Astrocyte (in vitro differentiated cells and primary cell): ENCODE measurements at places on chromosomes 3 and 15. TPM values are rescaled to one million over a fixed set of nuclear protein-coding genes. Genes with fewer than 3 reads are reported as not detected.
A peak's percentile ranks its signal among the peaks of the same experiment; 100 is the strongest.

The VILL gene
- 1.0 and 1.5 TPM in 2 replicates for total RNA-seq

The MTHFS gene
- total RNA-seq: 20.0 TPM in 2 replicates

The RUBCN gene
- total RNA-seq: 21.2 and 28.2 TPM in 2 replicates

The ILDR1 gene
- total RNA-seq: not detected in 2 replicates

The FBXO40 gene
- total RNA-seq: not detected in 2 replicates

The IGSF11 gene
- total RNA-seq: 0.22 and 0.39 TPM in 2 replicates

The MCTP2 gene
- 2.6 and 4.5 TPM in 2 replicates for total RNA-seq

The DNASE1L3 gene
- not detected in 2 replicates for total RNA-seq

DNA sequence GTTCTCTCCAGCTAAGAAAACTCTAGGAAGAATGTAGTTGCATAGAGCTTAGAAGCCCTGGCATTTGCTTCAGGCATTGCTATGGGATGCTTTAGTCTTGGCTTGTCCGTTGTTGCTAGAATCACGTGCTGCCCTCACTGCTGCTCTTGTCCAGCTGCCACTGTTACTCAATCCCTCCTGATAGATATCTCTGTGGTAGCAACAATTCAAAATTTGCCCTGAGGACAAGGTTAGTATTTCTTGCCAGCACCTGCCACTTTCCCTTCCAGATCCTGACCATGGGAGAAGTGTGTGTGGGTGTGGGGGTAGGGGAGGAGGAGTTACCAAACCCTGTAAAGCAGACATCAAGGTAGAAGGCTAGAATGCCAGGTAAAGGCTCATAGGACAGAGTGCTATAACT, 113.8 kb downstream of the PPM1L start:
- no peak for DNase-seq

- DNase-seq: no peak
These were observed 504.0 kb downstream of the UNC13C start for GRCh38 chr15:54482251-54482650.

DNA sequence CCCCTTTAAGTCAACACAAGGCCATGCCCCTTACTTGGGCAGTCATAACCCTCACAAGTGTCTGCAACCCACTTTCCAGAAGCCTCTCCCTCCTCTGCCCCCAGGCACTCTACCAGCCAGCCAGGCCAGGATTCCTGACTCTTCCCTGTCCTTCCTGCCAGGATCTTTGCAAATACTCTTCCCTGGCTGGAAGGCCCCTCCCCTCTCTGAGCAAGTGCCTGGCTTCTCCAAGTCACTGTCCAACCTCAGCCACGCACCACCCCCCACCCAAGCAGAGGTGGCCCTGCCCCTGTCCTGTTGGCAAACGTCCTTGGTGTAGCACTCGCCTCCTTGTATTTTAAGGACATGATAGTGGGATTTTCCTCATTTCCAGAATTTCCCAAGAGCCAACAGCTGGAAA, 54.7 kb upstream of the USP3 start:
- DNase-seq: no peak

GRCh38 chr3:63874769-63875168, 11.1 kb downstream of the ATXN7 start:
- DNase-seq: no peak

GRCh38 chr3:125403789-125404188, 28.7 kb upstream of the ZNF148 start:
- peak; percentile 34 for DNase-seq

DNA sequence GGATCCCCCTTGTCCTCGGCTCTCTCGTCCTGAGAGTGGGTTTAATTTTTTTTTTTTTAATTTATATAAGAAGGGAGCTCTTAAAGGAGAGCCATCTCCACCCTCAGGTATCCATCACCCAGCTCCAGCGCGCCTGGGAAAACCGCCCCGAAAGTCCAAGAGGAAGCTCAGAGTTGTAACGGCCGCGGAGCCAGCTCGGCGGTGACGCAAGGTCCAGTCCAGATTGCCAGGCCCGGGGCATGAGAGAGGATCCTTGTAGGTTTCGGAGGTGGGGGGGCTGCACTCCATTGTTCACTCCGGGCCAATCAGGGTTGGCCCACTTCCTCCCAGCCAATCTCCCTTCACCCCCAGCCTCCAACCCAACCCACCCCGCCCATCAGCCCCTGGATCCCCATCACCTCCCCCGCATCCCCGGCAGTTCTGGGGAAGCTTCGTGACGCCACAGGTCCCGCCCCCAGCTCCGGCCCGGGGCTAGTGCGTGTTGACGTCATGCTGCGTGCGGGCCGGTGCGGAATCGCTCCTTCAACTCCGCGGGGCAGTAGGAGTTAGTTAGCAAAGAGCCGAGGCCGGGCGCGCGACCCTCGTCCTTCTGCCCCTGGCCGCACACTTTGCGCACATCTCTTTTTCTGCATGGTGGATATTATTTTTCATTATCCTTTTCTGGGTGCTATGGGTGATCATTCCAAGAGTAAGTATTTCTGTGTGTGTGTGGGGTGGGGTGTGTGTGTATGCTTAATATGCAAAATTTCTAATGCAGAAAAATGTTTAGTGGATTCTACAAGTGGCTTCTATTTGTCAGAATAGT, at the start of gene ISL2:
TSS of gene ISL2 (plus strand) at position 520 of the 805 bp plus-strand sequence. CDS start at position 631, 111 bp downstream.
- DNase-seq: no peak

DNA sequence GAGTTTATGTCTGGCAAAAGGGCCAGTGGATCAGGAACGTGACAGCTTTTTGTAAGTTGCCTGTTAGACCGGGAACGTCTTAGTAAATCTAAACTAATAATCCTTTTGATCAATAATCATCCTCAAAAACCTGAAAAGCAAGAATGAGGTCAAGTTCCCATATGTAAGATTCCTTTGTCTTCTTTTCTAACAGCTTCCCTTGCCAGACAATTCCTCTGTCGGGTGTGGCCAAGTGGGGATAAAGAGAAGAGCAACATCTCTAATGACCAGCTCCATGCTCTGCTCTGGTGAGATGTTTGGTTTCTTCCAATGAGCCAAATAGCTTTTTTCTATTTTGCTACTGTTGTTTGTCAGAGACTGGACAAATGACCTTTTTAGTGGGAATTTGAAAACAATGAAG, 19.8 kb downstream of the FANCD2OS start:
- no peak for DNase-seq

- no peak for DNase-seq
These were observed 78.3 kb upstream of the ICE2 start for GRCh38 chr15:60557191-60557618.

DNA sequence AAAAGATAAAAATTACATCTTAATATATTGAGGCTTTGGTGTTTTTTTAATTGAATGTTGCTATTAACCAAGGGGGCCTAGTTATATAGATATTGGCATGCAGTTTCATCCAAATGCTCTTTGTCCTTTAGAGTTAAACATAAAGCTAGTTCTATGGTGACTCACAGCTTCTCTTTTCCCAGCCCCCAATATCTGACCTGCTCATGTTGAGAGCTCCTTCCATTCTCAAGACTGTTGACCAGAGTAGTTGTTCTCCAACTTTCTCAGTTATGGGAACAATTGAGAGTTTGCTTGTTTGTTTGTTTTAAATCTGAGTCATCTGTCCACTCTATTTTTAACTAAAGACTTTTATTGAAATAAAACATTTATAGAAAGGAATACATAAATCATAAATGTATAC, 15.8 kb upstream of the RARB start:
- no peak for DNase-seq

DNA sequence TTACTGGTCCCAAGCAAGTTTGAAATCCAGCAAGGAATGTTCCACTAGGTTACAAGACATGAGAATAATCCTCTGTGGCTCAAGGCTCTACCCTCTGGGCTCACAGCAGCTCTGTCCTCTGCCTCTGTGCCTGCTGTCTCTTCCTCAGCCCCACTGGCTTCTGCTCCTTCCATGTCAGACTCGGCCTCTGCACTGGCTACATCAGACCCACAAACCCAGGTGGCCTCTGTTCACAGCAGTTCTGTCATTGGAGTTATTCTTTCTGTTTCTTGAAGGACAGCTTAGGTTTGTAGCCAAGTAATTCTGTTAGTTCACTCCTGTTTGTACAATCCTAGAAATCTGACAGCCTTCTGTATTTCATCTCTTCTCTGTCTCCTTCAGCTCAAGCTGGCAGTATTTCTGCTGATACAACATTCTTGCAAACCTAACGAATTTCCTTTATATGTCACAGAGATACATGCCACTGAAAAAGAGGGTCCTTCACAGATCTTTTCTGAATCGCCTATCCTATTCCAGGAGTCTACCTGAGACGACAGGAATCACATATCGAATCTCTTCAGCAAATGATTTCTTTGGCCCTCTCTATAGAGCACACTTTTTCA, 227.8 kb upstream of the PLSCR5 start:
- DNase-seq: no peak

DNA sequence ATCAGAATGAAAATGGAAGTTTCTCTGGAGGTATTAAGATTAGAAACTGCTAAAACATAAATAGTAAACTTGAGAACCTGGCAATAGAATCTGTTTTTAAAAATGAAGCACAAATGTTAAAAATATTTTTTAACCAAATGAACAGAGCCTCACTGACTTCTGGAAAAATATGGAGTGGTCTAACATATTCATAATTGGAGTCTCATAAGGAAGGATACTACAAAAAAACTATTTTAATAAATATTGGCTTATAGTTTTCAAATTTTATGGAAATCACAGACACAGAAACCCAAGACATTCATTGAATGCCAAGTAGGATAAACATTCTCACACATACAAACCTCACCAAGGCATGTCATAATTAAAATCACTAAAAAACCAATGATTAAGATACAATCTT, 23.6 kb upstream of the TASOR start:
- no peak for DNase-seq

- no peak for DNase-seq
These were observed 5.1 kb downstream of the ABI3BP start for GRCh38 chr3:100988080-100988479.

DNA sequence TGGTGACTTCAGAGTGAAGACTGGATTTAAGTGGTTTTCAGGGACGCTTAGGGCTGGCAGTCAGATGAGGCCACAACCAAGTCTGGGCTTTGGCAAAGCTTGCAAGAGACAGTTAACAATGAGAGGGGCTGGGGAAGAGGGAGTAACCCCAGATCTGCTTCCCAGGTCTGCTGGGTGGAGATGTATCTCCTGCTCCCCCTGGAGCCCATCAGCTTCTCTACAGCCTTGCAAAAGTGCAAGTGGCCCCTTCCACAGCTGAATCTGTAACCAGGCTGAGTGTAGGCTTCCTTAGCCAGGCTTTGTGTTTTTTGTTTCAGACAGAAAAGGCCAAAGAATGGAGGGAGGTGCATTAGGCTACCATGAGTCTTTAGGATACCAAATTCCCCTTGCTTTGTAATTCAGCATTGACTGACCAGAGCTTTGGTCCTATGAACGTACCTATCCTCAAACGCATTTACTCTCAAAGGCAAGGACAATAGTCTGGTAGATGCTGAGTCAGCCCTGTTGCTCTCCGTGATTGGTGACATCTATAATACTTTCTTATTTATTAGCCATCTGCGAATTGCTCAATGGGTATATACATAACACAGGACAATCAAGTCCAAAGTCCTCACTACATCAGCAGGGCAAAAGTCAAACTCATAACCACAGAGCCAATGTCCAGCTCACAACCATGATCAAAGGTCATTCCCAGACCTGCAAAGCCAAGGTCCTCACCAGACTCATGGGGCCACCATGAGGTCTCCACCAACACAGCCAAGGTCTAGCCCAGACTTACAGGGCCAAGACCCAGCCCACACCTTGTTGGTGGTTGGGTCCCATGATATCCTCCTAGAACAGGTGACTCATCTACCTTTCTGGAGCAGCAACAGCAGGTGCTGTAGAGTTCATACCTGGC, 17.1 kb downstream of the CCDC13 start:
- no peak for DNase-seq

DNA sequence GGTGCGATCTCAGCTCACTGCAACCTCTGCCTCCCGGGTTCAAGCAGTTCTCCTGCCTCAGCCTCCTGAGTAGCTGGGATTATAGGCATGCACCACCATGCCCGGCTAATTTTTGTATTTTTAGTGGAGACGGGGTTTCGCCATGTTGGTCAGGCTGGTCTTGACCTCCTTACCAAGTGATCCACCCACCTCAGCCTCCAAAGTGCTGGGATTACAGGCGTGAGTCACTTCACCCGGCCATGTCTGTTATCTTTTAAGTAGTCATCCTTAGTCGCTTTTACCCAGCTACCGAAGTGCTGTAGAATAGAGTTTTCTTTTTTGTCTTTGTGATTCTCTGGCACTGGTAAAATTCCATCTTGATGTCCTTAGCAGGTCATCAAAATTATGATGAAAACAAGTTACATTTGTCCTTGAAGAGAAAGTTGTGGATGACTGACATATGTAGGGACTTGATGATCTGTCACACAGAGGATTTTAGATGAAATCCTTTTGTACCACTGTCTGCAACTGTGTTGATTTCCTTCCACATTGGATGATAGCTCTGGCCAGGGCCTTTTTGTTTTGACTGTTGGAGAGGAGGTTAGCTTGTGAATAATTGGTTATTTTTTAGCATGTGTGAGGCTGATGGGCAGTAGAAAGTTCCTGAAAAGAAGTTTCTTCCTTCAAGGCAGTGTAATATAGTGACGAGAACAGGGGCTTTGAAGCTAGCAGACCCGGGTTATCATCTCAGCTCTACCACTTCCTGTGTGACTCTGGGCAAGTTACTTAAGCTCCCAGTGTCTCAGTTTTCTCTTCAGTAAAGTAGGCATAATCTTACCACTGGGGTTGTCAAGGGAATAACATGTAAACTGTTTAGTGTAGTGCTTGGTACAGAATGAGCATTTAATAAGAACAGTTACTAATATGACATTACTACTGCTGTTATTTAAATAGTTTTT, 18.8 kb downstream of the ATG7 start:
- peak; percentile 74 for DNase-seq

DNA sequence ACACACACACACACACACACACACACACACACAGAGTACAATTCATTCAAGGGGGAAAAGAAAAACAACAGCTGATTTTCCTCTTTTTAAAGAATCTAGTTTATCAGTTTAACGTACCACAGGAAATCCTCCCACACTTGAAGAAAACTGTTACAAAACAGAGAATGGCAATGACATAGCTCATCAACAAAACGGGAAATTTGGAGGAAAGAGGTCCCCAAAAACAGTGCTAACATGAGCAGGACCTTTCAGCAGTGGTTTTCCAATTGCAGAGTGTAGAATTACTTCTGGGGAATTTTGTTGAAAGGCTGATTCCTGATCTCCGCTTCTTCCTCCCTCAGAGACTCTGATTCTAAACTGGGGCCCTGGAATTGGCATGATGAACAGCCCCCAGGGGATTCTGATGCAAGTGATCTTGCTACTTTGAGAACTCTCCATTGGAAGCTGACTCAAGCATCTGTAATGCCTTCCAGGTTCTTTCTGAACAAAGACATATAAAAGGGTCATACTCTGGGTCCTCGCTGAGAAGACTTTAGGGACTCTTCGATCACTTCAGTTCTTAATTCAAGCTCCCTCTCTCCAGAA, 442.6 kb upstream of the PROK2 start:
- DNase-seq: no peak

- DNase-seq: peak; percentile 58
These were observed 11.4 kb upstream of the STAB1 start for GRCh38 chr3:52483577-52484381.

DNA sequence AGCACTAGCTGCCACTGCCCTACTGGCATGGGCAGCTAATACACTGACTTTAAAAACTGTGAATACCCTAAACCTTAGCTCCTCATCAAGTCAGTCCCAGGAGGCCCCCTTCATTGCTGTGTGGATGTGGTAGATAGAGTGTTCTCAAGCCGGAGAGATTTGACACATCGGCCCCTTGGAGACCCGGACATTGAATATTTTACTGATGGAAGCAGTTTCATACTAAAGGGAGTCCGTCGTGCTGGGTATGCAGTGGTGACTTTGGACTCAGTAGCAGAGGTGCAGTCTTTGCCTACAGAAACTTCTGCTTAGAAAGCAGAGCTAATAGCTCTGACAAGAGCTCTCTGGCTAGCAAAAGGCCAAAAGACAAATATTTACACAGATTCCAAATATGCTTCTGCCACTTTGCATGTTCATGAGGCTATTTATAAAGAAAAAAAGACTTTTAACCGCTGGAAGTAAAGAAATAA, 17.5 kb downstream of the CCR4 start:
- no peak for DNase-seq

GRCh38 chr3:150309557-150309956, 98.5 kb upstream of the TSC22D2 start:
- peak; percentile 76 for DNase-seq
